ENCODE measurements at places on chromosomes 7 and 10.

DNA sequence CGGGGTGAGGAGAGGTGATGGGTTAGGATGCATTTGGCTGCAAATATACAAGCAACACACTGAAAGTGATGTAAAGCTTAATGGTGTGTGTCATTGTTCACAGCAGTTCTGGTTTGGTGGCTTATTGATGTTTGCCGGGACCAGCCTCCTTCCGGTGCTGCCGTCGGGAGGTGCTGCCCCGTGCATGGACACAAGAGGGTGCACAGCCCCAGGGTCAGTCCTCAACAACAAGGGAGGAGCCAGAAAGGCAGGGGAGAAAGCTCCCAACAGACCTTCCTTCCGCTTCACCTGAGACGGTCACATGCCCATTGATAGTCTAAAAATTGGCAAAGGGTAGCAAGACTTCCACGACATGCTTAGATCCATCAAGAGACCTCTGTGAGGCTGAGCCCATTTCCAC lies 9.5 kb downstream of the RNF32 start:
- DNase-seq = no peak

- no peak for DNase-seq
Observed at GRCh38 chr7:64312826-64313225, 935 bp upstream of the ZNF736 start.

GRCh38 chr7:24572393-24572996 lies 757 bp upstream of the PALS2 start:
- no peak for DNase-seq

- no peak for DNase-seq
Observed at GRCh38 chr10:95716466-95716865, 22.7 kb upstream of the TCTN3 start.

- DNase-seq = no peak
Observed at GRCh38 chr7:134941185-134941900, 45.0 kb upstream of the AGBL3 start.

DNA sequence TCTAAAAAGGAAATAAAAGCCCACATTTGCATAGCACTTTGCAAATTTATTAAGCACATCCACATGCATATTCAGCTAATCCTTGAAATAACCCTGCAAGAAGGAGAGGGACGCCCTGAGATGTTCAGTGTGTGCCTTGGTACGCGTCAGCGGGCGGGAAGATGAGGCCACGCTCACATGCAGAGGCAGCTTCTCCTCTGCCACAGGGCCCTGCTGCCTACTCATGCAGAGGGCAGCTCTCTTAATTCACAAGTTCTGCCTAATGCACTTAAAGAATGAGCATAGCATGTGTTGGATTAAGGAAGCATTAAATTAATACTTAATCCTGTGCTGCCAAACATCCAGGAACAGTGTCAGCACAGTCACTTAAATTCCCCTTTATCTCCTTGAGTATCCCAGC lies 132.3 kb downstream of the HECW1 start:
- DNase-seq = no peak

- DNase-seq = no peak
Observed at GRCh38 chr7:128666200-128666599, 5.9 kb upstream of the GARIN1A start.

DNA sequence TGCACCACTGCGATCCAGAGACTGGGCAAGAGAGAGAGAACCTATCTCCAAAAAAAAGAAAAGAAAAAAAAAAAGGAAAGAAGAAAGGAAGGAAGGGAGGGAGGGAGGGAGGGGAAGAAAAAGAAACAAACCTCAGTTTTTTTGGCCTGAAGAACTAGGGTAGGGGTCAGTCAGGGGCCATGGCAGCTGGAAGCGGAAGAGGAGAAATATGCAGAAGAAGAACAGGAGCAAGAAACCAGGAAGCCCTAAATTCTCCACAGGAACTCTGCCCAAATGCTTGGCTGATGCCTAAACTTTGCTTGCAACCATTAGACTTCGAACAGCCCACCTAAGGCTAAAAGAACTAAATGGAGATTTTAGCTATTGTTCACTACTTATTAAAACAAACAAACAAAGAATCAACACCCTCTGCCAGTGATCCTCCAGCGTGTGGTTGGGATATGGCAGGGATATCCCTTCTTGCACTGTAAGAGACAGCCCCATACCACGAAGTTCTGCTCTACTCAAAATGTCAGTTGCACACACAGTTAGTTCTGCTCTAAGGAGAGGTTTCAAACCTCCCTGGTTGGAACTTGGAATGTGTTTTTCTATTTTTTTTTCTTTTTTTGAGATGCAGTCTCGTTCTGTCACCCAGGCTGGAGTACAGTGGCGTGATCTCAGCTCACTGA lies 139.5 kb downstream of the FAM107B start:
- DNase-seq = no peak

- DNase-seq = peak; percentile 59
Observed at GRCh38 chr10:10609379-10609955, 408.2 kb upstream of the CELF2 start.

DNA sequence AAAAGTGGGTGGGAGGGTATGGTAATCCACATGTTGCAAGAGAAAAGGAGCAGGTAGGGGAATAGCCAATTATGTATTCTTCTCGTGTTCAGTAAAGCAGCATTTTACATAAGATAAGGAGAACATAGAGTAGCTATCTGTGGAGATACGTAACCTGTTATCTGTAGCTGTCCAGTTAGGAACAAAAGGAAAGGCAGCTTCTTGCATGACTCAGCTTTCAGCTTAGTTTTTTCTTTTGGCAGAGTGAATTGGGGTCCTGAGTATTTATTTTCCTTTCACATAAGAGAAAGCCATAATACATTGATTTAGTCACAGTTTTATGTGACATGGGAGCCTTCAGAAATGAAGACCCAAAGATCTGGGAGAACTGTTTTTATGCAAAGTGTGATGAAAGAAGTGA lies 116.7 kb upstream of the IMMP2L start:
- no peak for DNase-seq

DNA sequence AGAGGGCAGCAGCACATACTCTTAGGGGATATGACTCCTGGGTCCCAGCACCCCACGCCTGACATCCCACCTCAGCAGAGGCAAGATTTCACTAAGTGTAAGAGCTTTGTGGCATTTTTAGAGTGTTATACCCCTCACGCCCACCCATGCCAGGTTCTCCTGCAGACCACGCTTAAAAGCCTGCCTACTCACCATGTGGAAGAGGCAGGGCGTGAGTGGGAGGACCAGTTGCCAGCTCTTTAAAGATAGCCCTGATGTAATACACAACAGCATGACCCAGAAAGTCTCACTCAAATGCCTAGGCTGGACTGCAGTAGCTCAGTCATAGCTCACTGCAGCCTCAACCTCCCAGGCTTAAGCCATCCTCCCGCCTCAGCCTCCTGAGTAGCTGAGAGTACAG lies 44.4 kb upstream of the CELF2 start:
- DNase-seq = no peak
